HFFc6 (cell line): ENCODE measurements at places on chromosomes 3 and 15. TPM values are rescaled to one million over a fixed set of nuclear protein-coding genes. Genes with fewer than 3 reads are reported as not detected.

DNA sequence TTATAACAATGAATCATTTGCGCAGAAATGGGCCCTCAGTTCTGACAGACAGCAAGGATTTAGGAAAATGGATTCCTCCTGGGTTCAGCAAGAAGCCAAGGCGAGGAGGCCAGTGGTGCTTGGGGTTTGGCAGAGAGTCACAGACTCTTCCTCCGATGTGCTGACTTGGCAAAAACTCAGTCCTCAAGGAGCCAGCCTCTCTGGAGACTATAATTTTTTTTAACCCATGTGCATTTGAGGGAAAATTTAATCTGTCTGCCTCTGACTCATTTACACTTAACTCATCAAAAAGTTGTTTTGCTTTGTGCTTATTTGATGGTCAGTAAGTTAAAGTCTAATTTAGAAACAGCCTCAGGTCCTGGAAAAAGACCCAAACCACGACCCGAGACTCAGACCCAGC is 34.2 kb upstream of the SLC24A5 start:
- DNase-seq: no peak

- peak; percentile 12 for DNase-seq
Observed at GRCh38 chr15:90530250-90531051, 728 bp downstream of the CRTC3 start.

DNA sequence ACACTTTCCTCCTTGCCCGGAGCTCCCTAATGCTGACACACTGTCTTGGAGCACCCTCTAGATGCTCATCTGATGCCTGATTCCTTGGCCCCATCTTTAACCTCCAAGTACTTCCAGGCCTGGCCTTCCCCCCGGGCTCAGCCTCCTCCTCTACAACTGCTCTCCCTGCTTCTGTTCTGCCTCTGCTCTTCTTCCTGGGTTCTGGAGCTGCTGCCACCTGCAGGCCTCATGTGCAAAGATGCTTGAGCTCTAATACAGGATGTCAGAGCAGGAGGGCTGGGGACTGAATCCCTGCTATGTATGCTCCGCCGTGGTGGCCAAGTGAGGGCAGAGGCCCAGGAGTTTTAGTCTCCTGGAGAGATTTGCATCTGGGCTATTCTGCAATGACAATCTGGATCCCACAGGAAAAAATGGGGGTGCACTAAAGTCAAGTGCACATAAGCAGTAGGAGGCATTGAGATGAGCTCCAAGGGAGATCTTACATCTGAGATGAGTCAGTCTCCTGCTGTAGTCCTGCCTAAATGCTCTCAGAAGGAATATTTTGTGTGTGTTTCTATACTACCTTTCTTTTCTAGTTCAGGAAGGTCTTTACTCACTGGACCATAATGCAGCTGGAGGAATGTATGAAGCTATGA is 296.3 kb downstream of the UACA start:
- peak; percentile 52 for DNase-seq

GRCh38 chr3:194062830-194063229 is 73.1 kb upstream of the HES1 start:
- DNase-seq: no peak

DNA sequence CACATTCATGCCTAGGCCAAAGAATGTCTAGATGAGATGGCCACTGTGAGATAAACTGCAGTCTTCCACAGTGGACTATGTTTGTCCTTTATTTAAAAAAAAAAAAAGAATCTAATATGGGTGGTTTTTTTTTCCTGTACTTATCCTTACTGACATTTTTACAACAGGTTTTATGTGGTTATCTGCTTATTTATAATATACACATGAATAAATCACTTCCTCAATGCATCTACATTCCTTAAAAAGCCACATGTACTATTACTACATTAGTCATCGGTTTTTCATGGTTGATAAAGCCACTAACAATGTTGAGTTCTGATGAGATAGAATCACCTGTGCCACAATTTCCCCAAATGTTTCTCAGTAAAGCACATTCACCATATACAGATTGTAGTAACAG is 341.3 kb upstream of the THBS1 start:
- DNase-seq: peak; percentile 76

- DNase-seq: no peak
Observed at GRCh38 chr3:115488409-115488808, 134.9 kb upstream of the GAP43 start.

- peak; percentile 21 for DNase-seq
Observed at GRCh38 chr3:147616998-147617619, 207.9 kb downstream of the ZIC1 start.

GRCh38 chr3:15519096-15519495 is 2.4 kb downstream of the COLQ start:
- DNase-seq: no peak

- DNase-seq: no peak
Observed at GRCh38 chr3:183487896-183488295, 59.5 kb upstream of the MCF2L2 start.

DNA sequence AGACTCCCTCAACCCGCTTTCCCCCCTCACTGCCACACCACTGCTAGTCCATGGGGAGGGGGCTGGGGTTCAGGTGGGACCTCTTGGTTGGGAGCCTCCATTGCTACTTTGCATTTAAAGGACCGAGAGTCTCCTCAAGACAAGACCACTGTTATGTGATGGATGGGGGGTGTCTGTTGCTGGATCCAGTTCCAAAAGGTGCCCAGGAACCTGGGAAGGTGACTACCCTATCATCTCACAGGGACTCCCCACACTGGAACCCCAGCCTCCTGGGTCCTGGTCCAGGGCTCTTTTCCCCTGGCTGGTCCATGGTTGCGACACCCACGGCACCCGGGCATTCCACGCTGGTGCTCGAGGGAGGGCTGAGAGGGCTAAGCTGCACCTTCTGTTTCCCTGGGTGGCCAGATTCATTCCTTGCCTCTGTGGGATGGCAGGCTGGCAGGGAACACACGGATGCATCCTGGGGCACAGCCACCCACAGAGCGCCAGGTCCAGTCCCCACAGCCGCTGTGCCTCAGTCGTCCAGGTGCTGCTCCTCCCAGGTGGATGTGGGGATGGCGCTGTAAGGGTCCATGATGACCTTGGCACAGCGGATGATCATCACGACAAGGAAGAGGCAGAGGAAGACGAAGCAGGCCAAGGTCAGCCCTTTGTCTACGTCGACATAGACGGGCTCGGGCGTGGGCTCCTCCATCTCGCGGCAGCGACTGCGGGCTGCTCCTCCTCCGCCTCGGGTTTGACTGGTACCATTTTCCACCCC is 48.6 kb downstream of the FAH start:
- DNase-seq: no peak

- no peak for DNase-seq
Observed at GRCh38 chr3:133453383-133453782, 53.5 kb downstream of the BFSP2 start.

DNA sequence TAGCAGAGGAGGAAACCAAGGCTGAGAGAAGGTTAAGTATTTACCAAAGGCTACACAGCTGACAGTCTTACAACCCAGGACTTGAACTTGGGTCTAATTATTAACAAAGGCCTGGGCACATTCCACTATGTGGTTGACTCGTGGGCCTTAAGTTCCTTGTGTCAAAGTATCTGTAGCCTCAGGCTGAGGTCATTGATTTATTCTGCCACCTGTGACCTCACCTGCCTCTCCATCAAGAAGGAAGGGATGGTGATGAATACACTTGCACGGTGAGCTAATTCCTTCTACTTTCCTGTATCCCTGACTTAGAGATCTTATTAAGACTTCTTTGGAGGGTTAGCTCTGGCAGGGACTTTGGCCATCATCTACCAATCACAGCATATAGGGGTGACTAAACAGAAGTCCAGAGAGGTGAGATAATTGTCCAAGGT is 19.9 kb upstream of the LRRC58 start:
- no peak for DNase-seq

DNA sequence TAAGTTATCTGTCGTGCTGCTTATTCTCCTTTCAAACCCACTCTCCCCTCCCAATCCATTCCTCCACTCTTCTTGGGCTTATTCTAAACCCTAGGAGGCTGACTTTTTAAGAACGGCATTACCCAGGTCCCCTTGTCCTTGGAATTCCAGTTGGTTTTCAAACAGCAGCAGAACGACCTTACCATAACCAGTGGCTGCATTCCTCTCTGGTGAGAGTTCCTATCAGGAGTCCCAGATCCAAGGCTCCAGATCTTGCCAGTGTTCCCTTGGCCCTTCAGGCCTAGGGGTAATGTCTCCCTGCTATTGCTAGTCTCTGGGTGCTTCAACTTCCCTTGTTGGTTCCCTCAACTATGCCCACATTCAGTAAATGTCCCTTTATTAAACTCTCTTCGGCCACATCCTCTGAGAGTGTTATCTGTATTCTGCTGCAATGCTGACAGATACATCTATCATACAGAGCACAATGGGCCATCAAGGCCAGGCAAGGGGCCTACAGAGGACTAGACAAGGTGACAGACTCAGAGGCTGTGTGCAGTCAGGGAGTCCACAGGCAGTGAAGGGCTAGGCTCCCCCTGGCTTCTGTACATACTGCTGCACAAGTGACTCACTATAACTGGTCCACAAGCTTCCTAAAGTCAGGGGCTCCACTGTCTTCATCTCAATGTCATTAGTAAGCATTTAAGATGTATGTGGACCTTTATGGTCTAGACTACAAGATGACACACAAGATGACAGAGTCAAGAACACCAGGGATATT is 10.1 kb downstream of the LYSMD2 start:
- peak; percentile 69 for DNase-seq

- no peak for DNase-seq
Observed at GRCh38 chr3:188752850-188753249, 418.9 kb upstream of the TPRG1 start.

GRCh38 chr3:105802118-105802706 is 66.6 kb downstream of the CBLB start:
- no peak for DNase-seq

- no peak for DNase-seq
Observed at GRCh38 chr15:54843006-54843405, 353.7 kb downstream of the RSL24D1 start.

- DNase-seq: peak; percentile 33
Observed at GRCh38 chr3:154904328-154904727, 175.8 kb upstream of the MME start.

- no peak for DNase-seq
Observed at GRCh38 chr15:67242708-67243111, 11.8 kb downstream of the AAGAB start.

GRCh38 chr3:40109641-40110490 is 199.6 kb upstream of the EIF1B start:
- peak; percentile 33 for DNase-seq

GRCh38 chr3:193905541-193906396 is 230.2 kb upstream of the HES1 start:
- DNase-seq: no peak

DNA sequence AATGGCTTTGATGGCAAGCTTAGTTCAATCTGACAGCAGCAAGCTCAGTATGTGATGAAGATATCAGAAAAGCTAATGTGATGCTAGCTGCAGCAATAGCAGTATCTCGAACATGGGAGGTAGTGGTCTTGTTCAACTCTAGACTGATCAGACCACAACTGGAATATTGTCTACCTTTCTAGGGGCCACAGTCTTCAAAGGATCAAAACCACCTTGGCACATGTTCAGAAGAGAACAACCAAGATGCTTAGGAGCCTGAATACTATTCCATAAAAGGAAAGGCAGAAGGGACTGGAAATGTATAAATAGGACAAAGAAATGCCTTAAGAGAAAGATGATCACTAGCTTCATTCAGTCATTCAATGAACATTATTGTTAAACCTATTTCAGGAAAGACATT is 2.3 kb downstream of the C3orf70 start:
- DNase-seq: no peak

DNA sequence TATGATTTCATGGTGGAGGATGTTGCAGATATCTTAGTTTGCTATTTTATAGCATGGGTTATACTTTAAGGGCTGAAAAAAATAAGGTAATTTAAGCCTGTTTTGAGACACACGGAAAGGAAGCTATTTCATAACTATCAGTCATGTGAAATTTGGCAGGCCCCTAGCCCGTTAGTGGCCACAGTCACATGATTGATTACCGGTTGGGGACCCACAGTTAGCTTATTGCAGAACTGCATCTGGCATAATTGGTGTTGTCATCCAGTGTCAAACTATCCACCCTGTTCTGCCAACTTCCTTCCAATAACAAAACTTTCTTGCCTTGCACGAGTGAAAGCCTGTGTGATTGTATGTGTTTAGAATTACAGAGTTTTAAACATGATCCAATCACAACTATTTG is 35.2 kb downstream of the FNDC3B start:
- DNase-seq: no peak

GRCh38 chr3:16898595-16899395 is 14.0 kb downstream of the PLCL2 start:
- no peak for DNase-seq

- DNase-seq: no peak
Observed at GRCh38 chr3:9115336-9115735, 134.1 kb downstream of the SRGAP3 start.

DNA sequence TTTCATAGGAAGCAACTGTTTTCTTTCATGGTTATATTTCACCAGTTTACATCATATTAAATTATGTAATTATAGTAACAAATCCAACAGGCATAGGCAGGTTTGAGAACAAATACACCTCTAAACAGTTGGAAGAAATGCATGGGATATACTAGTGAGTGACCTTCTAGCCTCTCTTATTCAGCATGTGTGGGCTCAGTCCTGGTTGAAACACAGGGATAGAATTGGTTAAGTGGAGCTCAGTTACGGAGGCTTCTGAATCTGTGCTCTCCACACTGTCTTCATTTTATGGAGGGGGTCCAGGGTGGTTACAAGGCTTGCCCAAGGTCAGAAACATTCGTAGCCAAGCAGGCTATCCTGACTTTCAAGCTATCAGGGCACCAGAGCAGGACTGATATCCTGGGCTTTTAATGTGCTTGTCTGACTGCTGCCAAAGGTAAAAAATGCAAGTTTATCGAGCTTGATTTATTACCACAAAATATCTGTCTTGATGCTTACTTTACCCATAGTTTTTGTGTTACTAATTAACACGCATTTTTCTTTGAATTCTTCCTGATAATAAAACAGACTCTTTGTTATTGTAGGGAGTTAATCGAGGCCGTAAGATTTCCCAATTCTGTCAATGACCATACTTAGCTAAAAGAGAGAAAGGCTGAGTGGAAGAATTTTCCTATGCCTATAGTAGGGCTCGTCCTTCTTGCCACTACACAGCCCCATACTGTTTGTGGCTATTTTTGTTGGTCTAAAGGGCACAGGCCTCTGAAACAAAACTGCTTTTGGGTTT is 89.6 kb downstream of the FILIP1L start:
- DNase-seq: no peak

- DNase-seq: peak; percentile 63
Observed at GRCh38 chr15:50315814-50316630, 39.0 kb downstream of the GABPB1 start.

- DNase-seq: peak; percentile 84
Observed at GRCh38 chr3:105473521-105474223, 107.0 kb downstream of the ALCAM start.

The CFAP20DC gene
- total RNA-seq: 1.0 to 2.0 TPM (median 1.8 TPM) in 3 replicates

The DISP2 gene
- 0.11 to 0.24 TPM (median 0.17 TPM) in 3 replicates for total RNA-seq

The MTFMT gene
- 17.3 to 19.1 TPM (median 18.2 TPM) in 3 replicates for total RNA-seq

The CPB1 gene
- total RNA-seq: not detected in 3 replicates

The CCDC174 gene
- total RNA-seq: 9.8 to 11.6 TPM (median 10.7 TPM) in 3 replicates

The RLBP1 gene
- total RNA-seq: not detected in 3 replicates

The NDN gene
- total RNA-seq: not detected in 2 replicates

The ADAMTSL3 gene
- total RNA-seq: not detected in 3 replicates

The NRG4 gene
- total RNA-seq: not detected in 2 replicates

The PLCL2 gene
- 3.3 to 6.4 TPM (median 3.9 TPM) in 3 replicates for total RNA-seq

The USP50 gene
- 0.25 TPM in 1 of 3 replicates, not detected in the others for total RNA-seq

The FETUB gene
- not detected in 3 replicates for total RNA-seq

The HEMK1 gene
- 19.0 to 23.8 TPM (median 20.7 TPM) in 3 replicates for total RNA-seq

The LRRN1 gene
- total RNA-seq: not detected in 3 replicates
